ENCODE measurements at places on chromosomes 6 and 20.

- DNase-seq = no peak
Measured at GRCh38 chr6:490251-491037, 98.9 kb downstream of the IRF4 start.

DNA sequence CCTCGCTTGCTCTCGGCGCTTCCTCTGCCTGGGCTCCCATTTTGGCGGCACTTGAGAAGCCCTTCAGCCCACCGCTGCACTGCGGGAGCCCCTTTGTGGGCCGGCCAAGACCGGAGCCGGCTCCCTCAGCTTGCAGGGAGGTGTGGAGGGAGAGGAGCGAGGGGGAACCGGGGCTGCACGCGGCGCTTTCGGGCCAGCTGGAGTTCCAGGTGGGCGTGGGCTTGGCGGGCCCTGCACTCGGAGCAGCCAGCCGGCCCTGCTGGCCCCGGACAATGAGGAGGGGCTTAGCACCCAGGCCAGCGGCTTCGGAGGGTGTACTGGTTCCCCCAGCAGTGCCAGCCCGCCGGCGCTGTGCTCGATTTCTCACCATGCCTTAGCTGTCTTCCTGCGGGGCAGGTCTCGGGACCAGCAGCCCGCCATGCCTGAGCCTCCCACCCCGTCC is 10.2 kb upstream of the SRPK1 start:
- no peak for DNase-seq

DNA sequence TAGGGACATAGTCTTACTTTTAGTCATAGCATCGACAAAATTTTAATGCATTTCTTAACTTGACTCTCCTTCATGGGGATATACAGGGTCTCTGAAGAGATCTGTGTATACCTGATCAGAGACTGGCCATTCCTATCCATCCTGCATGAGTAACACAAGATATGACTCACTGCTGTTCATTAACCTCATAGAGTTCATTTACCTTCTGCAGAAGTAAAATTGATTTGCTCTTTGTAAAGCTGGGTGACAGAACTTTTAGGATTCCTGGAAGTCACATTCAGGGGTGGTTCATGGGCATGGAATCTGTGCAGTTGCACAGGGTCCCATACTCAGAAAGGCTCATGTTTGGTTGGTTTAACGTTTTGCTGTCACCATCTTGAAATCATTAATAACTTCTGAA is 53.2 kb downstream of the PDE7B start:
- DNase-seq = peak; percentile 12

GRCh38 chr6:90645634-90646033 is 58.8 kb upstream of the MAP3K7 start:
- no peak for DNase-seq

DNA sequence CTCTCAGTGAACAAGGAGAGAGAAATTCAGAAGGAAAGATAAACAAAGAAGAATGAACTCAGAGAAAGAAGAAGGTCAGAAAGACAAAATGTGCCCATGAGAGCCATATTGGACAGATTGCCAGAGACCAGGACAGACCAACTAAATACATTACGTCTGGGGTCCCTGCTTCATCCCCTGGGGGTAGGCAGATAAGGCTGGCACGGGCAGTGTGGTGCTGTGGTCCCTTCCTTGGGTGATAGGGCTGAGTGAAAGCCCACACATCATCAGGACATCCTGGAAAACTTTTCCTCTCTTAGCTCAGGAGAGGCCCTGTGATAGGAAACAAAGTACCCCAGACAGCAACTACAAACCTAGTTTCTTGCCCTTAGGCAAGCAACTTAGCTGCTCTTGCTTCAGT is 13.2 kb upstream of the ARMC12 start:
- DNase-seq = no peak
